ENCODE measurements at places on chromosomes 5 and 9.

DNA sequence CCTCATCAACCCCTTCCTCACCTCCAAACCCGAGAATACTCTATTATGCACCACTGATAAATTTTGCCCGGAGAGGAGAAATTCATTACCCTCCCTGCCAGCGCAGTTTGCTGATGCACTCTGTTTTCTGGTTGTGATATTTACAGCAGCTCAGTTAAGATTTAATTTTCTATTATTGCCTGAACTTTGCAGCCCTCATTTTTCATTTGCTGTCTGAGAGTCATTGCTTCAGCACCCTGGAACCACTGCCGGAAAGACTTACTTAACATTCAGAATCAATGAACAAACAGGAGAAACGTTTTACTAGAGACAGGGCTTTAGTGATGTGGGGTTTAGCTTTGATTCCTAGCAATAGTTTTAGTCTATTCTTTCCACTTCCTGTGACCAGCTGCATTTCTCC, 56.7 kb upstream of the MAMDC2 start:
- DNase-seq: no peak

GRCh38 chr5:982377-983237, 26.0 kb upstream of the NKD2 start:
- DNase-seq: peak; percentile 25

GRCh38 chr5:174325431-174325830, 279.9 kb downstream of the NSG2 start:
- DNase-seq: no peak

GRCh38 chr5:119290161-119290569, 65.7 kb upstream of the TNFAIP8 start:
- no peak for DNase-seq

GRCh38 chr5:170444969-170445505, 55.9 kb upstream of the KCNMB1 start:
- no peak for DNase-seq

DNA sequence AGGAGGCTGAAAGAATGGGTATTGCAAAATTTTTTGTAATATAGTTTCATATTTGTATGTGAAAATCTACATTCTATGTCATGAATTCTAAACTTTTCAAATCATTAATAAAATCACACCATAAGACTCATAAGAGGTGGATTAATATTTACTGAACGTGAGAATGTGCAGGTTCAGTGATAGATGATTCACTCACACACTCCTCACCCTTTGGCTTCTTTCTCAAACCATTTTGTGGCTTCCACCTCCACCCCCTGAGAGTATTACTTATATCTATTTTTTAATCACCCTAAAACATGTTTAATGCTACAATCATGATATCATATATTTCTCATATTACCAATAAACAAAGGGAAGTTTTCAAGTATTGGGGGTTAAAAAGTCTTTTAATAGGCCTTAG, 275.5 kb downstream of the MEF2C start:
- no peak for DNase-seq

DNA sequence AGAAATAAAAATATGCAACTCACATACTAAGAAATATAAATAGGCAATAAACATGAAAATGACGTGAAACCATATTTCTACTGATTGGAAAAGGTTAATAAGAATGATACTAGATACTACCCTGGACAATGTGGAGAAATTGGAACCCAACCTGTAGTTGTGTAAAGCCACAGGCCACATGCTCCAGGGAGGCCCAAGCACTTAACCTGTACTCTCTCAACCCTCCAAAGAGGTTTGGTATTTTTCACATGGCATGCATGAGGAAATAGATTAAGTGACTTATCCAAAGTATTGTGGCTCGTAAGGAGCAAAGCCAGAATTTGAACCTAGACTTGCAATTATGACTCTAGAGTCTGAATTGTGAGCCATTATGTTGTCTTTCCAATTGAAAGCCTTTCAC, 13.4 kb downstream of the LIFR start:
- no peak for DNase-seq

GRCh38 chr5:105878402-105878801, 1792.3 kb downstream of the EFNA5 start:
- DNase-seq: no peak

DNA sequence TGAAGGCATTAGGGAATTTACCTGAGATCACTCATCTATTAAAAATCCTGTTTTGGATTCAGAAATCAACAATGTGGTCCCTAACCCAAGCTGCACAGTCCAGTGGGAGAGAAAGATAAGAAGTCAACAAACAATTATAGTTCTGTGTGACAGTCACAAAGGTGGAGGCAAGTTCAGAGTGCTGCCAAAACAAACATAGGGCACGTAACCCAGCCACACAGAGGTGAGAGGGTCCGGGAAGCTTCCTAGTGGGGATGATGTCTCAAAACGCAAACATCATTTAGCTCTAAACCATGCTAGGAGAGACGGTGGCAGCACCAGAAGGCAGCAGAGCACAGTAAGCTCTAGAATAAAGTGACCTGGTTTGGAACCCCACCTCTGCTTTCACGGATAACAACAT, 158.9 kb downstream of the MAPKAP1 start:
- DNase-seq: no peak

GRCh38 chr5:156552855-156553358, 225.9 kb downstream of the SGCD start:
- no peak for DNase-seq

GRCh38 chr9:4027606-4028005, 272.3 kb downstream of the GLIS3 start:
- no peak for DNase-seq

GRCh38 chr9:121538221-121538620, 38.6 kb upstream of the GGTA1 start:
- DNase-seq: no peak

GRCh38 chr9:99055384-99055783, 49.5 kb upstream of the TGFBR1 start:
- DNase-seq: no peak

DNA sequence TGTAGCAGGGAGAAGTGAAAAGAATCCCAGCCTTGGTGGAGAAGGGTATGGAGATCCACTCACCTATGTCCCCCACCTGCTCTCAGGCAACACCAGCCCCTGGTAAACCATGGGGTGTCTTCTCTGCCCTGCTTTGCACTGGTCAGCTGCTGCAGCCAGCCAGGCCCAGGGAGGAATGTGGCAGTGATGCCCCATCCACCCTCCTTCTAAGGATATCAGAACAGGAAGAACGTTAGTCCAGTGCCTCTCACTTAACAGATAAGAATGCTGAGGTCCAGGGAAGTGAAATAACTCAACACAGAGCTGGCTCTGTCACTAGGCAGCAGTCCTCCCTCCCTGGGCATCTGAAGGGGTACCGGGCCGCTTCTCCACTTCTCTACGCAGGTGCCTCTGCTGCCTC, 9.7 kb upstream of the PPIC start:
- DNase-seq: no peak

- DNase-seq: no peak
Measured at GRCh38 chr5:73906277-73906676, 280.3 kb downstream of the ARHGEF28 start.

- DNase-seq: no peak
Measured at GRCh38 chr9:91678807-91679580, 255.4 kb upstream of the NFIL3 start.

- DNase-seq: peak; percentile 74
Measured at GRCh38 chr9:136372561-136373299, 739 bp downstream of the CARD9 start.

DNA sequence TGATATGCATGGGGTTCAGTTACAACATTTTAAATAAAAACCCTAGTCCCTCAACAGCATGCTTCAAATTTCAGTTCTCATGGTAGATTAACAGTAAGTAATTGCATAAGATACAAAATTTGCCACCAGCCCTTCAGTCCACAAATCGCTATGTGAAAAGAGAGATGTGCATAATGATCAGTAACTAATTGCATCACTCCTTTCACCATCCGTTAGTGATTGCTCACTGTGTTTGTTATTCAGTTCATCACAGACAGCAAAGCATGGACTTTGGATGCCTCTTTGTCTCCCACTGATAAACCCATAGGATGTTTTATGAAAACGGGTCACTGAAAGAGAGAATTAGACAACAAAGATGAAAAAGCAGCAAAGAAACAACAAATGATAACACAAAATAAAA, 103.2 kb downstream of the MCTP1 start:
- DNase-seq: no peak

DNA sequence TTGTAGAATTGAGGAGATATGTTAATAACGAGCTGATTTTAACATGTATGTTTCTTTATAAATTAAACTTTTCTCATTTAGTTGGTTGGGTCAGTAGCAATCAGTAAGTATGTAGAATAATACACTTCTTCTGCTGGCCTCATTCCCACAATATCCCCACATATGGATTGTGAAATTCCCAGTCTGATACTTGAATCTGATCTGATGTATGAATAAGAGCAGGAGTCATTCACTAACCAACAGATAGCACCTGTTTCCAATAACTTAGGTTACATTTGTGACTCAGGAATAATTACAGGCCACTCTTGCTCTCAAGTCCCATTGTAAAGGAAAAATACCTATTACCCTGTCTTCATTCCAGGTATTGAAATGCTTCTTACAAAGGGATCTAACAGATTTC, 23.9 kb downstream of the SLC36A1 start:
- DNase-seq: no peak

- no peak for DNase-seq
Measured at GRCh38 chr9:92969516-92970466, 22.5 kb downstream of the FGD3 start.

- DNase-seq: no peak
Measured at GRCh38 chr9:78666818-78667414, 370.0 kb downstream of the PSAT1 start.
